ENCODE measurements at places on chromosomes 1 and 21. TPM values are rescaled to one million over a fixed set of nuclear protein-coding genes. Genes with fewer than 3 reads are reported as not detected.

The AMY1B gene
- polyA plus RNA-seq = 0.12 TPM

The ITLN1 gene
- polyA plus RNA-seq = 1.2 TPM

DNA sequence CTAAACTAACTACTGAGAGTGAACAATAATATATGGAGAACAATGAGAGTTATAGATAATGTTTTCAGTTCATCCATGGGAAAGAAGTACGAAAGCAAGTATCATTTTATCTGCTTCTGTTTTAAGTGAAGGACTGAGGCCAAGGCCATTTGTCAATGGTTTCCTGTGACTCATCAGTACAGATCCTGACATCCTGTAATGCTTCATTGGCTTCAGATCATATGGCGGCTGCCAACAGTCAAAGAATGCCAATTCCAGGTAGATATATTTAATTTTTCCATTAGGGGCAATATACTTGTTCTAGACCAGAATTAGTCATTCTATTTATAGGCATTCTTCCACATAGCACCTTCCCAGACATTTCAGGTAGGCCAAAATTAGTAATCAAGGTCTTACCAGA lies 97.3 kb downstream of the USH2A start:
- no peak for DNase-seq

DNA sequence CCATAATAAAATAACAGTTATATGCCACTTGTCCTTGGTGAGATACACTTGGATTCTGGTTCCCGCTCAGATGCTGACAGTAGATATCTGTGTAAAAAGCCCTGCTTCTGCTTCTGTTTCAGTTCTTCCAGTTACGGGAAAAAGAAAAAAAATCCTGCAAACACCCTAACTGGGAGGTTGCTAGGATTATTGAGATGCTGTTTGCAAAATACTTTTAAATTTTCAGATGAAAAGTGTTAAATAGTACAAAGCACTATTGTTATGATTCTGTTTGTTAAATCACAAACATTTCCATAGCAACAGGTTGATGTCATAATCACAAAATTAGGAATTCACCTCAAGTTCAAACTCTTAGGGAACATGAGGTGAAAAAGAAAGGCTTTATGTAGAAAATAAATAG lies 232.3 kb downstream of the HMCN1 start:
- no peak for DNase-seq

GRCh38 chr1:101365186-101365585 lies 128.4 kb downstream of the S1PR1 start:
- DNase-seq = no peak

The GSTM2 gene
- polyA plus RNA-seq = 219 TPM

DNA sequence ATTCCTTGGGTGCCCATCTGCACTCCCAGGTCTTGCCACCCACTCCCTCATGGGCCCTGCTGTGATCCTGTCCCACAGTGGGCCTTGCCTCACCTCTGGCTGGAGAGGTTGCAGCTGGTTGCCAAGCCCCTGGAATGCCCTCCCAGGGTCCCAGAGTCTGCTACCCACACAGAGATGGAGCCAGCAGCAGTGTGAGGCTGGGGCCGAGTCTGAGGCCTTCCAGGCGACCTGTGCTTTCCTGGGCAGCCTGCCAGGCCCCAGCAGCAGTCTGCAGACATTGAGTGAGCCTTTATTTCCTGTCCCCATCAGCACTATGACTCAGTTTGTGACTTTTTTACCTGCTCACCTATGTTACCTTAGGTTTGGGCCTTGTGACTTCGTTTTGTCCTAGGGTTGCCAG lies 25.0 kb upstream of the TSPAN2 start:
- DNase-seq = no peak

The ASTN1 gene
- polyA plus RNA-seq = 2.0 TPM

The TAS1R1 gene
- not detected for polyA plus RNA-seq

DNA sequence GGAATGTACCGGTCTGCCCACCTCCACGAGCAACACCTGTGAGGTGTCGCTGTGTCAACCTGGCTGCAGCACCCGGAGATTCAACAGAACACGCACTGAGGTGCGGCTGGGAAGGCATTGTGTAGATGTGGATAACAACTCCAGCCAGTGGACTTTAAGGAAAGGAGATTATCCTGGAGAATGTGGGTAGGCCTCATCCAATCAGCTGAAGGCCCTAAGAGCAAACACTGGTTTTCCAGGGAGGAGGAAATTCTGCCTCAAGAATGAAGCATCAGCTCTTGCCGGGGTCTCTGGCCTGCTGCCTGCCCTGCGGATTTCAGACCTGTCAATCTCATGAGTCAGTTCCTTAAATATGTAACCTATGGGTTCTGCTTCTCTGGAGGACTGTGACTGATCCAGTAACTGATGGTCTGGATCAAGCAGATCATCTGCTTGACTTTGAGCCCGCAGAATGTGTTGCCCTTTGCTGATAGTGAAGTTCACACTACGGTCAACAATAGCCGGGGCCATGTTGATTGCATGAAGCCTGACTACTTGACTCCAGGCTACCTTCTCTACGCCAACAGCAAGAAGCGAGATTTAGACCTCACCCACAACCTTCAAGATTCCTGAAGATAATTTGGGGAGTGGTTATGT lies 15.9 kb upstream of the PRDM15 start:
- DNase-seq = no peak

DNA sequence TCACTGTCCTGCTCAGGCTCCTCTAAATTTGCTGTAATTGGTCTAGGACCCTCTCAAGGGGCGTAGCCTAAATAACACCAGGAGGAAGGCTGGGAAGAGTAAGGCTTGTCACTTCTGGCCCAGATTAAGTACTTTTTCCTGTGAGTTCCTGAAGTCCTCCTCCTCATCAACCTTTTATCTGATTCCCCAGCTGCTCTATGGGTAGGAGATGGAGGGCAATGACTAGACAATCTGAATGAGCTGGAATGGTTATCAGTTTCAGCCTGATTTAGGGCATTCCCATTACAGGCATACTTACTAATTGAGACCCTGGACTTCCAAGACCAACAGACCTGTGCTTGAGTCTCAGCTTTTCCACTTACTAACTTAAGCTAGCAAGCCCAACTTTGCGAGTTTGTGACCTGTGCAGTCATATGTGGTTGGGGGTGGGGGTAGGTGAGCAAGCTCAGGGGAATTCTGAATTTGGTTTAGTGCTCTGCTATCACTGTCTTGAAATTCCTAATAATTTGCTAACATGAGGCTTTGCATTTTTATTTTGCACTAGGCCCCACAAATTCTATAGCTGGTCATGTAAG lies 18.0 kb upstream of the FGGY start:
- no peak for DNase-seq

DNA sequence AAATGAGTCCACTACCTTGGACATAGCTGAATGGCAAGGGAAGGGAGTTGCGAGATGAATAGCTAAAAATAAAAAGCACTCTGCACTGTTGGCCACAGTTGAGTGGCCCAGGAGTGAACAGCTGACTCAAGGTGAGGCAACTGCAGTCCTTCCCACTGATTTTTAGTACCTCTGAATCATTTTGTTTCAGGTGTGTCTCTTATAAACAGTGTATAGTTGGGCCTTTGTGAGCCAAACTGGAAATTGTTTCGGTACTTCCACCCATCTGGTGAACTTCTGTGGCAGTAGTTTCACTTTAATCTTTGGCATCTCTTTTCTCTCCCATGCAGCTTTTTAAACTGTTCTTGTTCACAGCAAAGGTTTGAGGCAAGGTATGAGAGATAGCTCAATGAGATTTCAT lies 122.7 kb downstream of the VAV3 start:
- no peak for DNase-seq

GRCh38 chr1:36689992-36690391 lies 207.3 kb upstream of the CSF3R start:
- DNase-seq = no peak

The OMA1 gene
- 41.6 TPM for polyA plus RNA-seq
